NCI-H1694 treated with DMSO at 0.1 percent for 48 hours (cell line): ENCODE measurements at places on chromosomes 16 and 17.

DNA sequence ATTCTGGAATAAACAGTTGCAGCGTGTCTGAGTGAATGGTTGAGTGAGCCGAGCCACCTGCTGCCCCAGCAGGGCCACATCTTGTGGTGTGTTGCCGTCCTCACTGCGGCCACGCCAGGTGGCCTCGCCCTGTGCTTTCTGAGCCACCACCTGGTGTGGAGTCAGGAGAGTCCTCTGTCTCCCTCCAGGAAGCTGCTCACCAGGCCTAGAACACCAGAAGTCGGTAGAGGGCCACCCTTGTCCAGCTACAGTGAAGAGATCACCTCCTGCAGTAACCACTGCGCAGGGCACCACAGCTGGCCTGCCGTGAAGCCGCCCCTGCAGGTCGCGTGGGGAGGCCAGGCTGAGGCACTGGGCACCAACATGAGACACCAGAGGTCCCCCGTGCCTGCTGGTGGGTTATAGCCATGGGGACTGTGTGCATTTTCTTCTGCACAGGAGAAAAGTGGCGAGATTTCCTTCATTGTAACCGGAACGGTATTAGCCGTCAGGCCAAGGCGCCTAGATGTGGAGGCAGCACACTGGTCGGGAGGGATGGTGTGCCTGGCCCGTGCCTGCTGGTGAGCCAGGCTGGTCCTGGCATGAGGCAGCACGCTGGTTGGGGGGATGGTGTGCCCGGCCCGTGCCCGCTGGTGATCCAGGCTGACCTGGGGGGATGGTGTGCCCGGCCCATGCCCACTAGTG, 28.9 kb upstream of the FOXK2 start:
- peak; percentile 53 for DNase-seq

DNA sequence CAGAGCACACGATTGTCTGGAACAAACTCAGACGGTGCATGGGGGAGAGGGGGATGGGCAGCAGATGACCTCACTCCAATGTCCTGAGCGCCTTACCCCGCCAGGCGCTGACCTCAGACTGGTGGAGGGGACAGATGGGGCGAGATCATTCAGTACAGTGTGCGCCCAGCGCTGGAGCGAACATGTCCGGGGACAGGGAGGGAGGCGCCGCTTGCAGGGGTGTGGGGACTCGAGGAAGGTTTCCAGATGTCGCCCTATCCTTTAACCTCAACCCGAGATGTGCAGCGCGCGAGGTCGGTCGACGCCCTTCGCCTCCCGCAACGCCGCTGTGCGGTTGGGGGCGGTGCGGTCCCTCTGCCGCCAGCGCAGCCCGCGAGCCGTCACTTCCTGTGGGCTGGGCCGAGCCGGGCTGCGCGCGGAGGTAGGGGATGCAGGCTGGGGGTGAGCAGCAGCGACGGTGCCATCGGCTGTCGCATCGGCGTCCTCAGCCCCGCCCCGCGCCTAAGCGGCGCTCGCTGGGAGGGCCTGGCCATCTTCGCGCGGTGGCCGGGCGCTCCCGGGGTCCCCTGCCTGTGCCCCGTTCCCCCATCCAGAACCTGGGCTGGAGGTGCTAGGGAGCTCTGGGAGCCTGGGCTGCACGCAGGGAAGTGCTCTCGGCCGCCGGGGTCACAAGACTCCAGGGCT, 5.3 kb upstream of the CDR2L start:
- peak; percentile 83 for DNase-seq

DNA sequence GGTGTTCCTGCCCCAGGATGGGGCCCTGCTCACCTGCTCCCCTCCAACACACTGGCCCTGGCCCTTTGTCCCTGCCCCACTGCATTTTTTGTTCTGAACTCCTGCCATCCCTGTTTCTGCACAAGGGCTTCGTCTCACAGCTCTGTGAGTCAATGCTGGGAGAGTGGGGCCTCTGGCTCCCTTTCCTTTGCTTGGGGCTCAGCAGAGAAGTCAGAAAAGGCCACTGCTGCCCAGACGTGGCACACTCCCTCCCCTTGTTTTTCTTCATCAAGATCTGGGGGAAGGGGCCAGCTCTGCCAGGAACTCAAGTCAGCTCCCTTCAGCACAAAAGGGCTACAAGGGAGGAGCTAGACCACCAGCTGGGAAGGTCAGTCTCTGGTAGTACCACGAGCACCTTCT, 8.9 kb downstream of the PROCA1 start:
- DNase-seq: no peak

GRCh38 chr16:81695321-81696165, 83.5 kb upstream of the PLCG2 start:
- DNase-seq: no peak
